ENCODE measurements at places on chromosomes 6 and 20. TPM values are rescaled to one million over a fixed set of nuclear protein-coding genes. Genes with fewer than 3 reads are reported as not detected.

The PGC gene
- total RNA-seq, result not detected

The LPA gene
- total RNA-seq, result not detected

The RREB1 gene
- 19.0 TPM for total RNA-seq

The RBM24 gene
- 0.29 TPM for total RNA-seq

The GHRH gene
- total RNA-seq, result not detected

The SLC16A10 gene
- total RNA-seq, result not detected

The FOXF2 gene
- 55.7 TPM for total RNA-seq

The ARFGEF3 gene
- total RNA-seq, result 0.44 TPM

The PSORS1C1 gene
- 0.29 TPM for total RNA-seq

The PREP gene
- 25.3 TPM for total RNA-seq

The ENPP1 gene
- total RNA-seq, result 42.0 TPM

The C2 gene
- total RNA-seq, result 2.8 TPM

The GPR63 gene
- 0.99 TPM for total RNA-seq

The ETV7 gene
- total RNA-seq, result 0.99 TPM

The EPB41L1 gene
- total RNA-seq, result 28.9 TPM

The DEFB116 gene
- total RNA-seq, result not detected

The EPHA7 gene
- not detected for total RNA-seq

The SLC17A1 gene
- not detected for total RNA-seq

The TRIM39 gene
- total RNA-seq, result 12.7 TPM

The SYCP2L gene
- total RNA-seq, result not detected

The PTPRK gene
- 75.4 TPM for total RNA-seq

The FRMD1 gene
- total RNA-seq, result not detected

The XKR7 gene
- under 0.01 TPM for total RNA-seq

The KIF6 gene
- total RNA-seq, result 0.44 TPM

The ALDH5A1 gene
- 0.15 TPM for total RNA-seq

The OR2J3 gene
- not detected for total RNA-seq

The EYS gene
- 0.50 TPM for total RNA-seq

The RPS6KA2 gene
- total RNA-seq, result 60.4 TPM

The CGA gene
- total RNA-seq, result not detected

The HLA-DOB gene
- 0.29 TPM for total RNA-seq

The TMEM14C gene
- 133 TPM for total RNA-seq
